Activated CD4-positive, CD25-positive, alpha-beta regulatory T cell treated with anti-CD3 and anti-CD28 coated beads, Interleukin-2, amount 50 U/mL, for 24 hours (primary cell): ENCODE measurements at places on chromosomes 5 and 9.

GRCh38 chr9:96071076-96071814 is 195.8 kb downstream of the ERCC6L2 start:
- peak; percentile 60 for ATAC-seq

DNA sequence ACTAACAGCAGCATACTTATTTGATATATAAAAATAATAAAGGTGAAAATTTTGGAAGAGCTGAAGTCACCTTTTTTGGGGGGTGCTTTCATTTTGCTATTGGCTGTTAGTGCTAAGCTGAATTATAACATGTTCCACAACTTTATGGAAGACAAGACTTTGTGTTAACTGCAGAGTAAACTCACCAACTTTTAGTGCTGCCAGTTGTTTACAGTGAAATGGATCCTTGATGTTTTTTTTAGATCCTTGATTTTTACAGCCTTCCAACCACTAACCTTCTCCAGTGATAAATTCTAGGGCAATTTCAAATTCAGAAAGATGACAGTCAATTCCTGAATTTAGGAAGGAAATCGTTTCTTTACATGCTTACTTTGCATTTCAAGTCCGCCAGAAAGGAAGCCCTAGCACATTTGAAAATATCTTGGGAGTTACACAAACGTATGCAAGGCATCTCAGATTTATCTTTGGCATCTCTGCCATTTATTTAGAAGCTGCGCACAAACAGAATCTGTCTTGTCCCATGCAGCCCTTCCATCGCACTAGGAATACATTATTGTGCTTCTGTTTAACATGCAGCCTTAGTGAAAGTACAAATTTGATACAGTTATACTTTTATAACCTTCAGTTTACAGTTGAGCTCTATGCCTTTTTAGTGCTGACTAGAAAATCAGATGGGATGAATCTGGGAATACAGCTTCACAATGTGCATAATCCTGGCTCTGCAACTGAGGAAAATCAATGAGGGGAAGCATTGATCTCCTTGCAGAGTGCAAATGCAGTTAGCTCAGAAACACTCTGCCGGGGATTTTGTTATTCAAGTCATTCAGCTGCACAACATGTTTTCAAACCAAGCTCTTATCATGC is 142.4 kb upstream of the ZNF608 start:
- ATAC-seq, result no peak

DNA sequence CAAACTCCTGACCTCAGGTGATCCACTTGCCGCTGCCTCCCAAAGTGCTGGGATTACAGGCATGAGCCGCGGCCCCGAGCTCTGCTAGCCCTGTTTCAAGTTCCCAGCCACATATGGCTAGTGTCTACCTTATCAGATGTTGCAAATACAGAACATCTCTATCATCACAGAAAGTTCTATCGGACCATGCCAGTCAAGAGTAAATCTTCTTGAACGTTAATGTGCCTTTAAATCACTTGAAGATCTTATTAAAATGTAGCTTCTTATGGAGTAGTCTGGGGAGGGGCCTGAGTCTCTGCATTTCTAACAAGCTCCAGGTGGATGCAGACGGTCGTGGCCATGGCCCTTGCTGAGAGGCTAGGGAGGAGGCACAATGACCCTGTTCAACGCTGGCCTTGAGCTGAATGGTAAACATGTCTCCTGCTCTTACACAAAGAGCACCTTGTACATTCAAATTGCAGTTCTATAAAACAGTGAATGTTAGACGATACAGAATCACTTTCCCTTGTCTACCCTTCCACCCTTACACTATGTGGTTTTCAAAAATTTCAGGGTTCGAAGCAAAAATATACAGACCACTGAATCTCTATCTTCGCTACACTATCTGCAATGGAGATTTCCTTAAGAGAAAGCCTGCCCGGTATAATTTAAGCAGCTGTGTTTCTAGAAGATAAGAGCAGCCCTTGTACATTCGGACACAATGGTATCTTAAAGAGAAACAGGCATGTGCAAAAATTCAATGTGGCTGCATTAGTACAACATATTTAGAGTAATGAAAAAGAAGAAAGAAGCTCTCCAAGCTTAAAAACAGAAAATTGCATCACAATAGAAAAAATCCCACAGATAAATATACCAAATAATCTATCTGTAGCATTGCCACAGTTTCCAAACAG is 114.1 kb downstream of the FRMD3 start:
- no peak for ATAC-seq

DNA sequence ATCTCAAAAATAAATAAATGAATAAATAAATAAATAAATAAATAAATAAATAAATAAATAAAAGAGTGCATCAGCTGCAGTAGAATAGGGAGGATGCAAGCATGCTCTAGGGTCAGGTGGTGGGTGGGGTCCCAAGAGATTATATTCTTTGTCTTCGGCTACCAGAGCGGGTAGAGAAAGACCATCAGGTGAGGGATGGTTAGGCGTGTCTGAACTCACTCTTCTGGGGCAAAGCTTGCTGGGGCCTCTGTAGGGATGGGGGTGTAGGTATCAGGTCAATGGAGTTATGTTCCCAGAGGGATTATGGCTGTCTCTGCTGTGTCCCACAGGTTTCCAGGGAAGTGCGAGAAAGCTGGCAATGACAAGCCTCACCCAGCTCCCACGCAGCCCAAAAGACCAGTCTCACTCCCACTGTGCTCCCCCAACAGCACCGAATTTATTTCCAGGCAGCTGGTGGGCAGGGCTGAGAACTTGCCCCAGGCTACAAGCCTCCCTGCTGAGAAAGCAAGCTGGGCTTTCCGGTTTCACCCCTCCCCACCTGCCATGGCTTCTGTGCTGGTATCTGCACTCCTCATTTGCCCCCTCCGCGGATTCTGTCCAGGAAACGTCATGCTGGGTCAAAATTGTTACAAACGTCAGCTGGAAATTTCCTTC is 180.8 kb downstream of the LURAP1L start:
- no peak for ATAC-seq

- ATAC-seq, result no peak
These were observed 961.6 kb upstream of the CDH18 start for GRCh38 chr5:20949636-20950035.
